Fibroblast of pulmonary artery (primary cell): ENCODE measurements at places on chromosomes 3 and 15.

DNA sequence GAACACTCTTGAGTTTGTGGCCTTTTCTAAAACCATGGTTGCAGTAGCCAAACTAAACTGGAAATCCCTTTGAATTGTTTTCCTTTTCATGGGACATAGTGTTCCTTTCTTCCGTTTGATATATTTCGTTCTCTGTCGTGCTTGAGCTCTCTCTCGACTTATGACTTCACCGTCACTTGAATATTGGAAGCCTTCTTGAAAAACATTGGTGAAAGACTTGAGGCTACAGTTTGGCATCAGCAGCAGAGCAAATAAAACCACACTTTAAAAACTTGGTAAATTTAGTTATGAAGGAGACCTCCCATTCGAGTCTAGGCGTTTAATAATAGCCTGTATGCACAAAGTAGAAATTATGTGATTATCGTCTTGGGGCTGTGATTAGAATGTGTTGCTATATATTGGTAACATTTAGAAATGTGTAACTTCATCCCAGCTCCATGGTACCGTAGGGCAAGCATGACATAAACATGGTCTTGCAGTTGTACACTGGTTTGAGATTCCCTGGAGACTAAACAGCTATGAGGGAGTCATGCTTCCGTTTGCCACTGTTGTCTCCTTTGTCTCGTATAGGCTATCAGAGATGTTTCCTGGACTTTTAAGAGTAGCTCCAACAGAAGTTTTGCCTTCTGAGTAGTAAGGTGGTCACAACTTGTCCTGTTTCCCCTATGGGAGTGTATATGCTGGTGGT is 122.3 kb downstream of the PTPRG start:
- peak; percentile 23 for DNase-seq

- DNase-seq: no peak
Observed at GRCh38 chr15:79041601-79042168, 48.9 kb downstream of the RASGRF1 start.

GRCh38 chr3:177611752-177612334 is 414.6 kb upstream of the TBL1XR1 start:
- no peak for DNase-seq

DNA sequence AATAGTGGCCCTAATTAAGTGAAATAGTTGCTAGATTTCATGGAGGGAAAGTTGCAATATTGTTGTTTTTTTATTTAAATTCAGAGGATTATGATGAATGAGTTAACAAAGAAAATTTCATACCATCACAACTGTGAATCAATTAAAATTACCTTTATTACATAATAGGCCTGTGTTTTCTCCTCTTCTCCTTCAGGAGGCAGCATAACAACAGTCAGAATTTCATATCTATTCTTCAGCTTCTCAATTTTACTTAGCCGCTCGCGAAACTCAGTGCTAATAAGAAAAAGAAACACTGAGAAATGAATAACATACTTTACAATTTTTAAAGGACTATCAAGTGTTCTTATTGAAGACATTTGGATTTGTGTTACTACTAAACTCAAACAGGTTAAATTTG is 29.4 kb downstream of the TTC14 start:
- no peak for DNase-seq

DNA sequence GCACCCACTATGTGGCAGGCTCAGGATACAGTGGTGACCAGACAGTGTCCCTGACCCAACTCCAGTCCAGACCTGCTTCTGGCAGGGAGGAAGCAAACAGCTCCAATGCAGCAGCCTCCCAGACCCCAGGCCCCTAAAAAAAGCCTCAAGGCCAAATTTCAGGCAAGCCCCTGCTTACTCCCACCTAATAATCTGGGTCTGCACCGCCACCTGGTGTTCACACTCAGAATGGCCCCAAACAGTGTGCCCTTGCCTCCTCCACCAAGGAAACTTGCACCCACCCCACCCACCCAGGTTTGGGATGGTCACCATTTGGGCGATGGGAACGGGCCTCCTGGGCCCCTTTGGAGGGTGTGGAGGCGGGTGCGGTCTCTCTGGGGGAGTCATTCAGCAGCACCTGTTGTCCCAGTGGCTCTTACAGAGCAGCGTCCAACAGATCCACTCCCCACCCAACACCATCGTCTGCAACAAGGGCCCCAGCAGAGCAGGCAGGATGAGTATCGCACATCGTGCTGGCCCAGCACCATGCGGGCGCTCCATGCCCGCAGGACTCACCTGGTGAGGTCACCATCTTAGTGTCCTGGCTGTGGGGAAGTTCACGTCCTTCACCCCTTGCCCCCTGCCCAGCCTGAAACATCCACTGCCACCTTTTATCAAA is 17.3 kb downstream of the C3orf18 start:
- peak; percentile 51 for DNase-seq

GRCh38 chr3:53022647-53023046 is 23.2 kb downstream of the SFMBT1 start:
- DNase-seq: no peak

DNA sequence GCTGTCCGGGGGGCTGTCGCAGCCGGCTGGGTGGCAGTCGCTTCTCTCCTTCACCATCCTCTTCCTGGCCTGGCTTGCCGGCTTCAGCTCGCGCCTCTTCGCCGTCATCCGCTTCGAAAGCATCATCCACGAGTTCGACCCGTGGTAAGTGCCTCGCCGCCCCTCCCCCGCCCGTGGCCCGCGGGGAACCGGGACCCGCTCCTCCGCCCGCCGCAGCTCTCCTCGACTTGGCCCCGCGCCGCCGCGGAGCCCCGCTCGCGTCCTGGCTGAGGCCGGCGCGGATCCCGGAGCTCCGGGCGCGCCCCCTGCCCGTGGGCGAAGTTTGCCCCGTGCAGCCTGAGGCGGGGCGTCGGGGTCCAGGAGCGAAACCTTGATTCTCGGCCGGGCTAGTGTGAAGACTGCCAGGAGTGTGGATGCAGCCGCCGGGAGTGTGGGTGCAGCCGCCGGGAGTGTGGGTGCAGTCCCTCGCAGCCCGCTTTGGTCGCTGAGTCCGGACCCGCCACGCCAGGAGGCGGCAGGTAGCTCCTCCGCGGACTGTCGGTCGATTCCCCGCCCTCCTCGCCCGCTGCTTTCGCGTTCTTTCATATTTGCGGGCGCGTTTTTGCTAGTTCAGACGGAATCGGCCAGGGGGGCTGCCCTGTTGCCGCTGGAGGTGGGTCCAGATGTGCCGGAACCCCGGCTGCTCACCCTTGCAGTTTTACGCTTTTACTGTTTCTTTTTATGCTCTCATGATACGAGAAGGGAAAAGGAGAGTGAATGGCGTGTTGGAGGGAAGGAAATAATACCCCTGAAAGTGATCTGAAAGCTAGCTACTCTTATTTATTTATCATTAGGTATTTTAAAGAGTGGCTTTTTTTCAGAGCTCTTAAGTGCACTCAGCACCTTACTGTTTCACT is 692 bp downstream of the STT3B start:
- DNase-seq: peak; percentile 20

DNA sequence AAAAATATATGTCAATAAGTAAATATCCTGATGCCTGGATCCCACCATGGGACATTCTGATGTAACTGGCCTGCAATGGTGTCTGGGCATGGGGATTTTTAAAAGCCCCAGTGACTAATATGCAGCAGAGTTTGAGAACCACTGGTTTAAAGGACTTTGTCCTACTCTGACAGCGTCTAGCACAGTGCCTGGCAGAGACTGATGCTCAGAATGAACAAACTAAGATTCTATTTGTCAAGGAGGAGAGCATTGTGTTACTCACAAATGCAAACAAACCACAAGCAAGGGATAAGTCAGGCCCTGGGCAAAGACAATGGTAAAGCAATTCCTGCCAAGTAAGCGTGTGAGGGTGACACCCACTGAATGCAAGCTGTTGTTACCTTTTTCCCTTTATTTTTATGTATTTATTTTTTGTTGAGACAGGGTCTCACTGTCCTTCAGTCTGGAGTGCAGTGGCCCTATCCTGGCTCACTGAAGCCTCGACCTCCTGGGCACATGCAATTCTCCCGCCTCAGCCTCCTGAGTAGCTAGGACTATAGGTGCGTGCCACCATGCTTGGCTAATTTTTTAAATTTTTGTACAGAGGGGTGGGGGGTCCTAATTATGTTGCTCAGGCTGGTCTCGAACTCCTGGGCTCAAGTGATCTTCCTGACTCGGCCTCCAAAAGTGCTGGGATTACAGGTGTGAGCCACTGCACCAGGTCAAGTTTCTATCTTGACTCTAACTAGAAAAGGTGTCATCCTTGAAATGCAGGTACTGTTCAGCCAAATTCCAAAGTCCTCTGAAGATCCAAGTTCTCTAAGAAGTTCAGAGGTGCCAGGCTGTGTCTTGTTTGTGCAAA is 909 bp upstream of the GPD1L start:
- peak; percentile 14 for DNase-seq

DNA sequence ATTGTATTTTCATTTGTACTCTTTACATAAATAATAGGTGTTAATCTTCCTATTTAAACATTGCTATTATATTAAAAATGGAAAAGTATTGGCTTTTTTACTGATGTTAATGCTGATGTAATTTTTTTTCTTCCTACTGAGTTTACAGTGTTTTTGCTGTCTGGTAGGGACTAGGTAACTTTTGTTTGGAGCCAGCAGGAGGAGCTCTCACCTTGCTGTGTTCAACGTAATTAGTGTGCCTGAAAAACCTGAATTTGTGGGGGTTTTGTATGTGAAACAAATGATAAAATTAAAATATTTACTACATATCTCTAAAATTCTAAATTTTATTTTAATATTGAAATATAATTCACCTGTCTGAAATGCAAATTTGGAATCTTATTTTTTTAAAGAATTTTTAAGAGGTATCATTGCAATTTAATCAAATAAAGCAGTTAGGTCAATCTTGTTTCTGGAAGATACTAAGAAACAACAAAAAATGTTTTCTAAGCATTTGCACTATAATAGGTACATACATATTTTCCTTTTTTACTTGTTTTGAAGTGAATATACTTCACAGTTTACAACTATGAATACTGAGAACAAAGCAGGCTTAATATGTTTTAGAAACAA is 48.8 kb downstream of the EPHA6 start:
- DNase-seq: peak; percentile 46

- peak; percentile 79 for DNase-seq
Observed at GRCh38 chr3:41893977-41894376, 67.9 kb downstream of the ULK4 start.

- no peak for DNase-seq
Observed at GRCh38 chr3:88626456-88627120, 476.8 kb downstream of the C3orf38 start.

DNA sequence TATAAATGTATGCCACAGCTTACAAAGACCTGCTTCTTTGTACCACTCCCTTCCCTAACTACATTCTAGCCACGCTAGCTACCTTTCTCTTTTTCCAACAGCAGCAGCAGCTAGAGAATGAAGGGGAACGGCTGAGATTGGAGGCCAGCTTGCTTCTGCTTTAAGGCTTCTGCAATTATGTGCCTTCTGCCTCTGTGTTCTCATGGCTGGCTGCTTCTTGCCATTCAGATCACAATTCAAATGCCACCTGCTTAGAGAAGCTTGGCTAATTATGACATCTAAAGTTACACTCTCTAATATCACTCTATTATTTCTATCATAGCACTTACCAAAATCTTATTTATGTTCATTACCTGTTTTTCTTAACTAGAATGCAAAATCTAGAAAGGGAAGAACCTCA is 95.2 kb downstream of the RYK start:
- no peak for DNase-seq

- DNase-seq: no peak
Observed at GRCh38 chr3:192653862-192654261, 73.5 kb downstream of the FGF12 start.

DNA sequence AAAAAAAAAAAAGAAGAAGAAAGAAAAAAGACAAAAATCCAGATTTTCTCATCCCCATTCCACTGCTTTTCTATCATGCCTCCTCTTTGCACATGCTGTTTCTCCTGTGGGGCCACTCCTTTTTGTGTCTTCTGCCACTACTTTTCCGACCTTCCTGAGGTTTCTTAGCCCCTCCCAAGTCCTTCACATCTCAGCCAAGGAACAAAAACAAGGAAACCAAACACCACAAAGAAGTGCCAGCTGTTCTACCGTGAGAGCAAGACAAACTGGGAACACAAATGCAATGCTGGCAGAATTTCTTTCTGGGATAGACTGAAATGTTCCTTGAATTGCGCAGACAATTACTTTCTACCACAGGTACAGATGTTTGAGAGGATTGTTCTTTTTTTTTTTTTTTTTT is 83.2 kb downstream of the MB21D2 start:
- no peak for DNase-seq

DNA sequence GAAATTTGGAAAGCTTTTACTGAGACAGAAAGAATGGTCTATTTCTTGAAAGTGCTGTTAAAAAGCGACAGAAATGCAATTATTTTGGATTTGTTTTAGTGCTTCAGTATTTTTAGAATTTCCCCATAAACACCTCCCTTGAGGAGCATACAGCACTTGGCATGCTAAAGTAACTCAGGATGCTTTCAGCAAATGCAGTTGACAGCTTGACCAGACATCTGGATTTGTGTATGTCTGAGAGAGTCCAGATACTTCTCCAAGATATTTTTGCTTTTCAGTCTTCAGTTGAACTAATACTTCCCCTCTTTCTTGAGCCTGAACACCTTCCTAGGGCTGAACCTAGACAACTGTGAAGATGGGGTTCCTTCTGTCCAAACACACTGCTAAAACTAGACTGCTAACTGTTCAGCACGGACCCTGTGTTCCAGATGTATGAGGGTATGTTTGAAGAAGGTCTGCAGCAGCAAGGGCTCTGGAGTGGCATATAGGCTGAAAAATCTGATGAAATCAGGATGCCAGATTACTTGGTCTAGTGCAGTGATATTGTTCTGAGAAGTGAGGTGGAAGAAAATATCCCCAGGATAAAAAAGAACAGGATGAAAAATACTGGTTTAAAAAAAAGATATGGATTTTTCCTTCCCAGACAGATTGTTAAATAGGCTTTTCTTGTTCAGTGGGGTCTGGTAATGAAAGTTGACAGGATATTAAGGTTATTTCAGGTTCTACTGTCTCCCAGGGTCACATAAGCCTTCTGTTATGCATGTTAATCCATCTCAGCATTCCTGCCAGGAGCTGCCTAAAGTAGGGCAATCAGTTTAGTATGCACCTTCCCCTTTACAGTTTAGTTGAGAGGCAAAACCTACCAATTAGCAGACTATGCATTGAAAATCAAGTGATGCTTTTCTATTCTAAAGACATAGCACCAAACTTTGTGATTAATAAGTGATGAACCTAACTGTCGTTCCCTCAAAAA is 516.9 kb upstream of the TBL1XR1 start:
- DNase-seq: no peak

DNA sequence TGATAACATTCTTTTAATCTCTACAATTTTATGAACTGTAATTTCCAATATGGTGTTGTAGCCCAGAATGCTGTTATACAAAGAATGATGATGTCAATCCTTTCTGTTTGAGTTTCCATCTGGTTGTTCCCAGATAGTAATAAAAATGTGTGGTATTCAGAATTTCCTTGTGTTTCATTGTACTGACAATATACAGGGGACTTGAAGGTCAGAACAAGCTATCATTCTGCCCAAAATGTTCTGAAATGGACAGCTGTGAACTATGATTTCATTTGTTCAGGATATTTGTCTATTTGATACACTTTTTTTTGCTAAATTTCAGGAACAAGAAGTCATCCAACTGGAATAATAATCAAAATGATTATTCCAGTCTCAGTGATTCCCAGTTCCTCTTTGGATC is 40.8 kb downstream of the C3orf62 start:
- no peak for DNase-seq
